ENCODE measurements at places on chromosomes 7 and 10. TPM values are rescaled to one million over a fixed set of nuclear protein-coding genes. Genes with fewer than 3 reads are reported as not detected.

DNA sequence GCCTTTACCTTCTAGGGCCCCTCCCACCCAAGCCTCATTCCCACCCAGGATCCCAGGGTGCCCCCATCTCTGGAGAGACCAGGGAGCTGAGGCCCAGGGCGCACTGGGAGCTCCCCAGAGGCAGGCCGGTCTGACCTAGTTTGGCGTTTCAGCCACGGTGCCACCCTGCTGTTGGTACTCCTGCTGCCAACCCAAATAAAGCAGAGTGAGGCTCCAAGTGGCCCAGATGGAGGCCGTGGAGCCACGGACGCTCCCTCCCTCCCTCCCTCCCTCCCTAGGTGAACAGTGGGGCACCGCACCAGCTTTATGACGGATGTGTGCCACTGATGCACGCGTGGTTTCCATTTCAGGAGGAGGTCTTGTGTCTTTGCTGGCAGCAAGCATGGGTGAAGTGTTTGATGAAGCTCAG is 1.8 kb downstream of the INPP5A start:
- no peak for DNase-seq

- DNase-seq = no peak
Measured at GRCh38 chr7:64516451-64516850, 46.4 kb downstream of the ZNF680 start.

DNA sequence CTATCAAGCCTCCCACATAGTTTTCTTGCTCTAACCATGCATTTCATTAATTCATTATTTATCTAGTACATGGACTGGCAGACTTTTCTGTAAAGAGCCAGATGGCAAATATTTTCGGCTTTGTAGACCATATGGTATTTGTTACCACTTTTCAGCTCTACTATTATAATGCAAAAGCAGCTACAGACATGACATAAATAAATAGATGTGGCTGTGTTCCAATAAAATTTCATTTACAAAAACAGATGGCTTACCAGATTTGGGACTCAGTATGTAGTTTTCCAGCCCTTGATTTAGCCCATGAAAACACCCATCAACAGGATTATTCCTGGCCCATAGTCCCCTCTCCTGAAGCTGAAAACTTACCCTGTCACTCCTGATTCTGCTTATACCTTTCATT is 32.1 kb downstream of the PLCE1 start:
- DNase-seq = no peak

GRCh38 chr7:46319841-46320240 is 398.8 kb upstream of the IGFBP3 start:
- no peak for DNase-seq

SLC18A2 gene
- not detected for polyA plus RNA-seq

DRGX gene
- polyA plus RNA-seq = not detected

- DNase-seq = no peak
Measured at GRCh38 chr7:92161271-92161670, 17.7 kb downstream of the LRRD1 start.

DNA sequence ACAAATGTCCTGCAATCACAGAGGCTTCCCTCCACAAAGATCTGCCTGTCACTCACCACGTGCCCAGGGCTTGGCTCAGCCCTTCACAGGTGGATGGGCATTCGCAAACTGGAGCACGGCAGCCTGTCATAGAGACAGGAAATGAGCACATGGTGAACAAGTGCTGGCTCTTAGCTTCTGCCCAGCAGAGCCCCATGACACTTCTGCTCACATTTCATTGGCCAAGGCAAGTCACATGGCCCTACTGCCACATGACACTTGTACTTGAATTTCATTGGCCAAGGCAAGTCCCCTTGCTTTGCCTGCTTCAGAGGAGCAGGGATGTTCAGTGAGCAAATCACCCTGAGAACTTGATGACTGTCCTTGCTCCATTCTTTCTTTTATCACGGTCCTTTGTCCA is 110.8 kb upstream of the PPP2R2D start:
- no peak for DNase-seq

VAX1 gene
- polyA plus RNA-seq = not detected

DNA sequence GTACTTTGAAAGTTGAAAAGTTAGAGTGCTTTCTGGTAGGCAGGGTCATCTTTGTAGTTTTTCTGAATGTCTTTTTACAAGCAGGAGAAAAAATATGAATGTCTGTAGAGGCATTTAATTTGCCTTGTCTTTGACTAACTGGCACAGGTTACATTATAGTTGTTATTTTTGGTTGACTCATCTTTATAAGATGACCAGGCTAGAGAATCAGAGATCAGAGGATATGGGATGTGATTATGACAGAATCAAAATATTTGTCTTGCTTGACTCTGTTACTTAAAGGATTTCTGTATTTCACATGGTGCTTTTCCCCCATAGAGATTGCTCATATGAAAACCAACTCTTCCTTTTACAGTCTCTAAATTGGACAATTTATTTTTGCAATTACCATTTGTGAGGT is 2.4 kb downstream of the ZMYND11 start:
- DNase-seq = peak; percentile 29

DNA sequence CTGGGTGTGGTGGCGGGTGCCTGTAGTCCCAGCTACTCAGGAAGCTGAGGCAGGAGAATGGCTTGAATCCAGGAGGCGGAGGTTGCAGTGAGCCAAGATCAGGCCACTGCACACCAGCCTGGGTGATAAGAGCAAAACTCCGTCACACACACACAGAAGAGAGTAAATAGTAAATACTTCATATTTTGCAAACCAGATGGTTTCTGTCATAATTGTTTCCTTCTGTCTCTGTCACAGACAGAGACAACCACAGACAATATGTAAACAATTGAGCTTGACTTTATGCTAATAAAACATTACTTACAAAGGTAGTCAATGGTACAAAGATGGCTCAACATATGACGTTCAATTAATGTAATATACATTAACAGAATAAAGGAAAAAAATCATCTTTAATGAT is 83.7 kb downstream of the JMJD1C start:
- DNase-seq = no peak

DNA sequence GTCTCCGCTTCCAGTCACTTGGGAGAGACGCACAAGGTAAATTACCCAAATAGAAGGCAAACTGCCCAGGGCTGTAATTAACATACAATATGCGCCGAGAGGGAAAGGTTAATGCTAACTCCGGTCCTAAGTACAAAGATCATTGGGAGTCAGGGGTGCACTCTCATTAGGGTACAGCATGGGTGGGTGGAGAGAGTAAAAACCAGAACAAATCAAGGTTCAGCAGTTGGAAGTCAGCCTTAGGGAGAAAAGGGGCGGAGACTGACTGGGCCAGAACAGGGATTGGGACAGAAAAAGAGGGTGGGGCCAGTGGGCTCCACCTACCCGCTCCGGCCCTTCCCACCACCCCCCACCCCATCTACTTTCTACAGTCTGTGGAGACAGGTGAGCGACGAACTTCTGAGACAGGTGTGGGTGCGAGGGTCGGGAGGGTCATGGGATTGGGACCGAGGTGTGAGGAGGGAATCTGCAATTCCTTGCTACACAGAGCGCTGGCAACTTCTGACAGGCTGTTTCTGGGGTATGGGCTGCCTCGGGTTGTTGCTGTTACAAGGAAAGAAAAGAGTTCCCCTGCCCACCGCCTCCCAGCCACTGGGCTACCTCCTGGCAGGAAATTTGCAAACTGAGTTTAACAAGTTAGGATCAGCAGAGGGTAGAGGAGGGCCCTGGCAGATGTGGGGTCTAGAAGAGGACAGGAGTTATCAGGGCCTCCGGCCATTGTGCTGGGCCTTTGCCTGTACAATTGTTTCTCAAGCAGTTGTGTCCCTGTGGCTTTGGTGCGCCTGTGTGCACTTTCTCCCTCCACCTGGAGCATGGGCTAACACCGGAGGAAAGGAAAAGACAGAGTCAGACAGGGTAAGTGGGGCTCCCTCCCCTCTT is at the start of gene TMEM139:
TSS of gene TMEM139 (plus strand) at position 368 of the 879 bp plus-strand sequence. CDS start 1,000 bp downstream, outside the sequence.
- no peak for DNase-seq

DNA sequence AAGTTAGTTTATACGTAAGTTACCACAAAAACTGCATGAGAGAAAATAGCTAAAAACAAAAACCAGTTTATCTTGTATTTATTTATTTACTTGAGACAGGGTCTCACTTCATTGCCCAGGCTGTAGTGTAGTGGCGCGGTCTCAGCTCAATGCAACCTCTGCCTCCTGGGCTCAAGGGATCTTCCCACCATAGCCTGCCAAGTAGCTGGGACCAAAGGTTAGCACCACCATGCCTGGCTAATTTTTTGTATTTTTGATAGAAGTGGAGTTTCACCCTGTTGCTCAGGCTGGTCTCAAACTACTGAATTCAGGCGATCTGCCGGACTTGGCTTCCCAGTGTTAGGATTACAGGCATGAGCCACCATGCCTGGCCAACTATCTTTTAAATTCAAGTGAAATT is 277.4 kb downstream of the PLXDC2 start:
- no peak for DNase-seq

DNA sequence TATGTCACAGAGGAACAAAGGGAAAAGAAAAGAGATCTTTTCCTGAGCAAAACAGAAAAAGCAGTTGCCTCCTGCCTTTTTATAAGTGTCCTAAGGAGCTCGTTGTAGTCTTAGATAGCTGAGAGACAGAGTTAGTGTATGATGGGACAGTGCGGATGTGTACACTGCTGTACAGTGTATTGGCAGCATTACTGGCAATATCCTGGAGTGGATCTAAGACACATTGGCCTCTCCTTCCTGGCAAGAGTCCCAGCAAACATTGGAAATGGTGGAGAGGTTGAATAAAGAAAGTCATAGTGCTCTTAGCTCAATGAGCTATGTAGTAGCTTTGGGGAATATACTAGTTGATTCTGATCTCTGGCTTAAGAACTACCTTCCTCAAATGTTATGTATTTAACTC is 22.7 kb downstream of the GARS1 start:
- DNase-seq = no peak

DNA sequence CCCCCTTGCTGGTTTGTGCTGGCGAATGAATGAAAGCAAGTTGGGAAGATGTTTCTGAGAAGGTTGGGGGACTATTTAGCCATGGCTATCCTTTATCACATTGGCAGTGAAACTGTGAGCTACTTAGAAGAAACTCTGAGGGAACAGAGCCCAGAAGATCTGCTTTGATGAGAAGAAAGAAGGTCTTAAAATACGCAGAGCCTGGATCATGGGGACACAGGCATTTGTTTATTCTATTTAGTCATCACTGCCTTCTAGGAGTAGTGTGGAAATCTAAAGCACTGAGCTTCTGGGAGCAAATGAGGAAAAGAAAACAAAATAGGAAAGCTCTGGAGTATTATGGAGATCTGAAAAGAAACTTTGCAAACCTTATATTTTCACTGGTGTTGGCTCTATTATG is 28.5 kb downstream of the CPED1 start:
- no peak for DNase-seq

GRCh38 chr7:28731092-28731658 is 227.0 kb downstream of the TRIL start:
- peak; percentile 39 for DNase-seq

DNA sequence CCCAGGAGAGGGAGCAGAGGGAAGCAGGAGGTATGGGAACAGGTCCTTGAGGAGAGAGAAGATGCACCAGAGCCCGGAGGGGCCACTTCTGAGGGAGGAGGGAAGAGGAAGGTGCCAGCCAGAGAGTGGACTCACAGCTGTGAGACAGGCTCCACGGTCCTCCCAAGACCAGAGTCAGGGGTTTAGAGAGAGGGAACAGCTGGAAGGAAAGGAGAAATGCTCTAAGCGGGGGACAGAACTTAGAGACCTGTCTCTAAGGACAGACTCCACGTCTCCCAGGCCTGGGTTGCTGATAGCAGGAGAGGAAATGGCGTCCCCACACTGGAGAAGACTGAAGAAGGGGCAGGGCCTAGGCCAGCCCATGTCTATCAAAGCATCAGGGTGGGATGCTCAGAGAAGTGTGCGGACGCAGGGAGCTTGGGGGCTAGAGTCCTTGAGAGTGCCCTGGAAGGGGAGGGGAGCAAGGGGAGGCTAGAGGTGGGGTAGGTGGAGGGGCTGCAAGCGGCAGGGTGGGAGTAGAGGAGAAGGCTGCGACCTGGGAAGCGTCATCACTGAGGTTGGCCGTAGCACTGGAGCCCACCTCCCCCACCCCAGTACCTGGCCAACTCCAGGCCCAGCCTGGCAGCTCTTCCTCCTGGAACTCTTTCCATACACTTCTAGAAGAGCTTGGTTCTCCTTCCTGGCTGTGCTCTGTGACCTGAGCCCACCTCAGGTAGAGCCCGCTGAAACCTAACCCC is 25.6 kb upstream of the GRID1 start:
- no peak for DNase-seq

RPEL1 gene
- 0.11 TPM for polyA plus RNA-seq

GRCh38 chr7:92768501-92769393 is 67.6 kb downstream of the CDK6 start:
- DNase-seq = no peak

- DNase-seq = no peak
Measured at GRCh38 chr7:132383962-132384361, 192.3 kb downstream of the PLXNA4 start.

DNA sequence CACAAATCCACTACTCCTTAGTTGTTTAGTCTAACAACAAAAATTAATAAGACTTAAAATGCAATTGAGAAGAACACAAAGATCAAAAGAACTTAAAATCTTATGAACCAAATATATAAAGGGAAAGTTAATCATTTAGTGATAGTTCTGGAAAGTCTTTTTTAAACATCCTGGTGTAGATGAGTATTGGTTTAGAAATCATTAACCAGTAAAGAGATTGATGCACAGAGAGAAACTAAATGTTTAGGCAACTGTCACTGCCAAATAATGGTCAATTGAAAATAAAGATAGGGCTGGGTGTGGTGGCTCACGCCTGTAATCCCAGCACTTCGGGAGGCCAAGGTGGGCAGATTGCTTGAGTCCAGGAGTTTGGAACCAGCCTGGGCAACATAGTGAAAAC is 44.9 kb downstream of the SP8 start:
- no peak for DNase-seq

DNA sequence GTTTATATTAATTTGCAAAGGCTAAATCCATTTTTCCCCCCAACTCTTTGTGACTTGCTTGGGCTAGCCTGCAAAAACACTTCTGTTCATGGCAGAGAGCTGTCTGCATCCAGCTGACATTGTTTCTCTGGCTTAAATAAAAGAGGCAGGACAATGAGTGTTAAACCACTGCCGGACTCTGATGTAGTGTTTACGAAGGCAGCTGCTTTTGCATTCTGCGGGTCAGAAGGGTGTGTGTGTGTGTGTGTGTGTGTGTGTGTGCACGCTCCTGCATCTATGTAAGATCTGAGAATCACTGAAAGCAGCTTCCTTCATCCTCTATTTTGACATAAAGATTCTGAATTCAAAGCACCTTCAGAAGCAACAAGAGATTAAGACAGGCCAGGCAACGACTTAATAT is 28.3 kb downstream of the NRP1 start:
- DNase-seq = peak; percentile 51

DNA sequence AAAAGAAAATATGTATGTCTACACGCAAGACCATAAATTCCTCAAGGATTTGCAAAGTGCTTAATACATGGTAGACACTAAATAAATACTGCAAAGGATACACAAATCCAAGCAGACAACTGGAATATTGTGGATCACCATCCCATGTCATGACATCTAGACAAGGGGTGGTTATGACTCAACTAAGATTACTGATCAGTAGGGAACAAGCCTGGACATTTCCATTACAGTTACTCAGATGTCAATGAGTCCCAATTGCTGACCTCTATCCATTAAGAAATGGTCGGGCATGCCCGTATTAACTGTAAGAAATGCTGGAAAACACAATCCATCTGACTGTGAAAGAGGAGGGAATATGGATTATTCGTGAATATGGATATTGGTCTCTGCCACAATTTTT is 27.6 kb upstream of the RUFY2 start:
- DNase-seq = no peak
